ENCODE measurements at places on chromosomes 3 and 15.

DNA sequence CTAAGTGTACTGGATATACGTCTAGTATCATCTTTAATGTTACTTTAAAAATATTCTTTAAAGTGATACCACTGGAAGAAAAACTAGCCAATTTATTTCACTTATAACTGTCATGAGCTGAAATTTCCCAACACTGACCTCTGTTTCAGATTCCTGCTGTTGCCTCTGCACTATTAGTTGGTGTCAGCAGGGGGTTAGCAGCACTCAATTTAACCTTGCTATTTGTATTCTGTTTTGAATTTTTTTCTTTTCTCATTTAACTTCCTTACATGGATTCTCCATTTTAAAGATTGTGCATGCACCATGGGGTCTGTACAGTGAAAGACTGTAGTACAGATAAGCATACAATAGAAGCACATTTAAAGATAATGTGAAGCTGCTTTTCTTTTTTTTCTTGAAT, 169.2 kb downstream of the UBE2E2 start:
- DNase-seq: no peak

GRCh38 chr15:63493436-63493835, 11.0 kb upstream of the USP3 start:
- DNase-seq: no peak

DNA sequence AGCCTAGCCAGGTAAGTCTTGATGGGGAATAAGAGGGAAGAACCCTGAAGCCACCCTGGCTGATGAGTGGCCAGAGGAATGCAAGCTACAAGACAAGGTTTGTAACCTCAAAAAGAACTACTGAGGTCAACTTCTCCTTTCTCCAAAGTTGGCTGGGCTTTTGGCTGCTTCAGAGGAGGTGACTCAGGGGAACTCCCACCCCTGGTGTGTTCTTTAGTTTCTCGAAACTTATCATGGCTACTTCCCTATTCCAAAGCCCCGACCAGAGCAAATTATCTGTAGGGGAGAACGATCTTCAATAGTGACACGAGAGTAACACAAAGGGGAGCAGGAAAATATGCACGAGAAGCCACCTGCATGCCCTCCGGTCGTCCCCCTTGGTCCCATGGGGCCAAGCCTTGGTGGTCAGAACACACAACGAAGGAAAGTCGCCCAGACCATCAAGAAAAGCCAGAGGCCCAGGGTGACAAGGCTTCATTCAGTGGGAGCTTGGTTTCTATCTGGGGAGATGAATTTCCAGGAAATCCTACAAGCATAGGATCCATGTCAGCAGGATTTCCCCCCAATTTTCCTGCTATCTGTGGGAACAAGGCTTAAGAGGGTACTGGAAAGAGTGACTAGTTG, 6.5 kb upstream of the BCL2A1 start:
- no peak for DNase-seq

DNA sequence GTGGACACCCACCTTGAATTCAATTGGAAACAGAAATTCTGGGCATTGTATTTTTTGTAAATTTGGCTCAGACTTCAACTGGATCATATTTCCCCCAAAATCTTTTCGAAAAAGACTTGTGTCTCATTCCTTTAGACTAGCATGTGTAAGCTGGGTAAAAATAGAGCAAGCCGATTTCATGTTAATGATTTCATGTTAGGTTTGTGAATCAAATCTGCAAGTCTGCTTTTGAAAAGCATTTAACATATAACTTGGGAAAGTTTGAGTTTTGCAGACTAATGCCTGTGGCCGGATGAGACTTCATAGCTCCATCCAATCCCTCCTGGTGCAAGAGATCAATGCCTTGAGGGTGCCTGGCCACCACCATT, 64.5 kb downstream of the FLNB start:
- DNase-seq: no peak

DNA sequence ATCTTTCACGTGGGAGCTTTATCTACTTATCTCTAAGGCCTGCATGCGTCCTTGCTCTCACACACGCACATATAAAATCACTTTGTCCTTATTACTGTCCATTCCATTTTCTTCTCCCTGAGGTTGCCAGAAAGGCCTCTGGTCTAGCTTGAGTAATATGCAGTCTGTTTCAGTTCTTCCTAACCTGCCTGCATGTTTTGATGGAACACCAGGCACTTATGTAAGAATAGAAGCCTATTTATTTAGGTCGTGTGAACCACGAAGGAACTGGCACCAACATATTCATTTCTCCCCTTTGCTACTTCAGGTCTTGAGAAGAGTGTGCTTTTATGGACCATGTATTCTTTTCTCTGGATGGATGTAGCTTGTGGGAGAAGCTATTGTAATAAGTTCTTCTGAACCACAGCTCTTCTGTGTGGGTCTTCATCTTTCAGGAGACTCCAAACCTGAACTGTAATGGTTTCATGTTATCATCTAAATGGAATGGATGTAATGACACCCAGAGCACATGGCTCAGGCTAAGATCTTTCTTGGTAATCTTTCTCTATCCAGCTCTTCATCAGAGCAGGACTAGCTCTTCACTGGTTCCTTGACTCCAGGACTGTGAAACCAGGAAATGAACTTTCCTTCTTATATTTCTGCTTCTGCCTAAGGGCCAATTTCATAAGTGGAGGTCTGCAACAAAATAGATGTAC, 53.8 kb downstream of the UBE2E2 start:
- no peak for DNase-seq

DNA sequence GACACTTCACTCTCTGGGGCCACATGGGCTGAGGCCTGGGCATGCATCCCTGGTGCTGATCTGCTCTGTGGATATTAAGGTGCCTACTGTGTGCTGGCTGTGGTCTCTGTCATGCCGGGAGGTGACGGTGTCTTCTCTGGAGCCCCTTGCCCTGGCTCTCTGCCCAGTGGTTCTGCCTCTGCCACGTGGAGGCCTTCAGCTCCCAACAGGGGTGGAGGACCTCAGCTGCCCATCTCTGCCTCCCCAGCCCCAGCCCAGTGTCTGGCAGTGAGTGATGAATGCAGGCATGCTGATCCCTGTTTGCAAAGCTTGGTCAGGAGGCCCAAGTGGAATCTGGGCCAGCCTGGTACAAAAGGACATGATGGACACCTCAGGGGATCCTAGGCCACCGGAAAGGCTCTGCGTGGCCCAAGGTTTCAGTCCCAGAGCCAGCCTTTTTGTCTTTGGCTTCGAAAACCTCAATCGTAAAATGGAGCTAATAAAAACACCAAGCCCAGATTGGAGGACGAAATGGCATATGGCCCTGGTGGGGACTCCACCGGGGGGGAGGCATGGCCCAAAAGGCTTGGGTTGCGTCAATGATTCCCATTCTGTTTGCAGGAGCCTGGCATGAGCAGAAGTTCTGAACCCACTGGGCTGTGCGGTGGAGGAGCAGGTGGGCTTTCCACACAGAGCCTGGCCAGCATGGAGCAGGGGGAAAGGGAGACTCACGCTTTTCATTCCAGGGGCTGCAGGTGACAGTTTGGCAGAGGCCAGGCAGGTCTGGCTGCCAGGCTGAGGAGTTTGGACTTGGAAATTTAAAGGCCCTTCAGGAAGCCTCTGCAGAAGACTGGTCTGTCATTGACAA, 54.7 kb upstream of the KLF13 start:
- no peak for DNase-seq

DNA sequence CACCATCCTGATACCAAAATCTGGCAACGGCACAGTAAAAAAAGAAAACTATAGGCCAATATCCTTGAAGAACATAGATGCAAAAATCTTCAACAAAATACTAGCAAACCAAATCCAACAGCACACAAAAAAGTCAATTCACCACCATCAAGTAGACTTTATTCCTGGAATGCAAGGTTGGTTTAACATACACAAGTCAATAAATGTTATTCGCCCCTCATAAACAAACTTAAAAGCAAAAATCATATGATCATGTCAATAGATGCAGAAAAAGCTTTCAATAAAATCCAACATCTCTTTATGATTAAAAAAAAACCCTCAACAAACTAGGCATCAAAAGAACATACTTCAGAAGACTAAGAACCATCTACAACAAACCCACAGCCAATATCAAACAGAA, 252.9 kb downstream of the UACA start:
- no peak for DNase-seq

DNA sequence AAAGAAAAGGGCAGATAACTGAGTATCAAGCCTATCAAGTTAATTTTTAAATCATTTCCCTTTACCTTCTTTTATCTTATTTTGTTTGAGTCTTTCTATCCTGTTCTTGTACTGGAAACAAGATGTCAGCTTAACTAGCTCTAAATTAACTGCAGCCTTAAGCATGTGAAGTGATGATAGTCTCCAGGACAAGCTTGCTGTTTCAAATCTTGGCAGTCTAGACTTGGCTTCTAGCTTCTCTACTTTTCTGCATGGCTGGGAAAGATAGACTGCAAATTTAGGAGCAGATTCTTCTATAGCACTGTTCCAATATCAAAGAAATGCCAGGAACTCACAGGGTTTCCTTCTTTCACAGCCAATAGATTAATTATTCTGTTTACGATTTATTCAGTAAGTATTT, 1034.4 kb downstream of the TUSC7 start:
- DNase-seq: no peak

GRCh38 chr15:62457100-62457499, 292.0 kb upstream of the C2CD4B start:
- DNase-seq: no peak

- no peak for DNase-seq
Measured at GRCh38 chr15:94631608-94632007, 400.2 kb downstream of the MCTP2 start.

- DNase-seq: no peak
Measured at GRCh38 chr3:175426805-175427204, 567.7 kb downstream of the NAALADL2 start.

- no peak for DNase-seq
Measured at GRCh38 chr3:31543375-31543774, 10.7 kb downstream of the STT3B start.

GRCh38 chr3:188486952-188487351, 333.0 kb downstream of the LPP start:
- DNase-seq: no peak

- DNase-seq: no peak
Measured at GRCh38 chr3:171193693-171194092, 167.2 kb upstream of the SLC2A2 start.

- no peak for DNase-seq
Measured at GRCh38 chr15:63339836-63340235, 41.8 kb downstream of the CA12 start.

DNA sequence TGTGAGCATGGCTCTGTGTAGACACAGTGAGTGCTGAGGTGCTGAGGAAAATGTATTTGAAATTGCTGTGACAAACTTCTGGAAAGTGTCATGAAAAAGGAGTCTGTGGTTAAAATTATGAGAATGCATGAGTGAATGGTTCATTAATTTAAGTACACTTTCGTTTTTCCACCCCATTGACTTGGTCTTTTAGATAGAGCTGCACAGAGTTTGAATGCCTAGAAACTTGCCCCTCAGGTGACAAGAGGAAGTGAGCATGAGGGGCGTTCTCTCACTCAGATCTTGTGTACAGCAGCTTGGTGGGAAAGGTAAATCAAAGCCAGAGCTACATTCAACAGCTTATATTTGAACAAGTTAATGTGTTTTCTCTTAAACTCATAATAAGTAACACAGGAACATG, 296.8 kb downstream of the WDR72 start:
- no peak for DNase-seq
